ENCODE measurements at places on chromosomes 16 and 17. TPM values are rescaled to one million over a fixed set of nuclear protein-coding genes. Genes with fewer than 3 reads are reported as not detected.
A peak's percentile ranks its signal among the peaks of the same experiment; 100 is the strongest.

- no peak for DNase-seq
These were observed 176.9 kb upstream of the FAM20A start for GRCh38 chr17:68777856-68778694.

GRCh38 chr16:55326261-55327092, 2.5 kb downstream of the IRX6 start:
- no peak for DNase-seq

Gene RUNDC3A
- total RNA-seq = not detected

Gene CHST5
- not detected for total RNA-seq

GRCh38 chr17:56099649-56100048, 53.6 kb upstream of the ANKFN1 start:
- peak; percentile 55 for DNase-seq

- peak; percentile 51 for DNase-seq
These were observed 15.7 kb downstream of the CDRT4 start for GRCh38 chr17:15451680-15452079.

DNA sequence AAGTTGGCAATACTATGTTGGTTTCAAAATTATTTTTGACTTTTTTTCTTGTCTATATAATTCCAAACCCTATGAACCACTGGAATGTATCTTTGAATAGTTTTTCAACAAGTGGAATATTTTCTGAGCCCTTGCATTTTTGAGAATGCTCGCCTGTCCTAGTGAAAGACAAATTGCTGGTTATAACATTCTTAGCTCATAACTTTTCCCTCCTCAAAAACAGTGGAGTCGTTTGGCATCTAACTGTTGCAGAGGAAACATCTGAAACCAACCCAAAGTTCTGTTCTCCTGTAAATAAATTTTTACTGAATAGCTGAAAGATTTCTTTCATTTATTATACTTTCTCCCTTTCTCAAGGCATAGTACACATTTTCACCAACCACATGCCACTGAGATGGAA, 11.3 kb upstream of the COX10 start:
- DNase-seq = no peak

DNA sequence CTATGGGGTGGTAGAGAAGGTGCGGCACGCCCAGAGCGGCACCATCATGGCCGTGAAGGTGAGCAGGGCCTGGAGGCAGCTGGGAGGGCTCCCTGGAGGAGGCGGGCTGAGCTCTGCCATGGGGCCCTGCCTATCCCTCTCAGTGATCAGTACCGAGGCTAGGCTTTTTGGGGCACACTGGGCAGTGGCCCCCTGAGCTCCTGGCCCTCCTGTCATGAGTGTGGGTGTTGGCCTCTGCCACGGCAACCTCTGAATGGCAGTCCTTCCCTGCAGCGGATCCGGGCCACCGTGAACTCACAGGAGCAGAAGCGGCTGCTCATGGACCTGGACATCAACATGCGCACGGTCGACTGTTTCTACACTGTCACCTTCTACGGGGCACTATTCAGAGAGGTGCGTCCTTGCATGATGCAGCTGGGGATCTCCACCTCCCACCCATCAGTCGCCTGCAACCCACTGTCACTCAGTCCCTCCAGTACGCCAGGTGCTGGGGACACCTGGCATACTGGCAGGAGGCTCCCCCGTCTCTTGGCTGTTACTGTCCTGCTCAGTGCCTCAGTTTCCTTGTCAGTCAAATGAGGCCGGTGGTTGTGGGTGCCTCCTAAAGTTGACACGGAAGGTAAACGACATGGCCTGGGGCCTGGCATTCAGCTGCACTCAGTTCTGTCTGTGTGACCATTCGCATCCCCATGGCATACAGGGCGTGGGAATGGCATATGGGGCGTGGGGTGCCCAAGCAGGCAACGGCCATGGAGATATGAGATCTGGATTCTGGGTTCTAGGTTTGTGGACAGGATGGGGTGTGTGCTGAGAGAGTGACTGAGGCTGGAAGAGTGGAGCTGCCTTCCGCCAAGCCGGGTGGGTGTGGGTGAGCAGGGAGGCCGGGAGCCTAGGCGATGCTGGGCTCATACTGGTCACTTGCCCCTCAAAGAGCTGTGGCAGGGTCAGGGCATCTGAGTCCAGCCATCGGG, 16.4 kb downstream of the MAP2K3 start:
- DNase-seq = no peak

DNA sequence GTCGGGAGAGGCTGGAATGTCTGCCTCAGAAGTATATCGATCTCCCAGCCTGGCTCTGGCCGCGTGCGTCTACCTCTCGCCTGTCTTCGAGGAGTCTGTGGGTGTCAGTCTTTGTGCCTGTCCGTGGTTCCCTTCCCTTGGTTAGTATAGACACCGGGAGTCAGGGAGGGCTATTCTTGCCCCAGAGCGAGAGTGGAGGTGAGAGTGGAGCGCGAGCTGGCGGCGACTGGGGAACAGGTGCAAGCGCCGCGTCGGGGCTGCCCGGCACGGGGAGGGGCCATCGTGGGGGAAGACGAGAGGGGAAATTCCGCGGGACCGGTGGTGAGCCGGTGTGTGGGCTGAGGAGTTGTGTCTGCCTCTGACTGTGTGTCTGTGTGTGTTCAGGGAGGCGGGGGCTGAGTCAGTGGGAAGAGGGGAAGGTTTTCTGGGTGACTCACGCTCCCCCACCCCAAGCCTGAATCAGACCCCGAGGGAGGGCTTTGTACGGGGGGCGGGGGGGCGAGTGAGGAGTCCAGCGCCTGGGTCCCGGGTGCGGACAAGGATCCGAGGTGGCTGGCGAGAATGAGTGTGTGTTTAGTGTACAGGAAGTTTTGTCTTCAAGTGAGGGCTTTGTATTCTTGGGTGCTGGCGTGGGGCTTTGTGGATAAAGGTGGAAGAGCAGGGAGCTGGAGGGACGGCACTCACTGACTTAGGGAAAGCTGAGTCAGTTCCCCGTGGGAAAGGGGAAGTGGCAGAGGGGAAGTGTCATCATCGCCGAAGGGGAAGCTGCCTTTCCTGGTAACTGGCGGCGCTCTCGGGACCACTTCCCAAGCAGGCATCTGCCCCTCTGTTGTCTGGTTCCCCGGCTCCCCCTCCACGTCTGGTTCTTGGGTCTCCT, 8.6 kb downstream of the KDM6B start:
- DNase-seq = peak; percentile 86

DNA sequence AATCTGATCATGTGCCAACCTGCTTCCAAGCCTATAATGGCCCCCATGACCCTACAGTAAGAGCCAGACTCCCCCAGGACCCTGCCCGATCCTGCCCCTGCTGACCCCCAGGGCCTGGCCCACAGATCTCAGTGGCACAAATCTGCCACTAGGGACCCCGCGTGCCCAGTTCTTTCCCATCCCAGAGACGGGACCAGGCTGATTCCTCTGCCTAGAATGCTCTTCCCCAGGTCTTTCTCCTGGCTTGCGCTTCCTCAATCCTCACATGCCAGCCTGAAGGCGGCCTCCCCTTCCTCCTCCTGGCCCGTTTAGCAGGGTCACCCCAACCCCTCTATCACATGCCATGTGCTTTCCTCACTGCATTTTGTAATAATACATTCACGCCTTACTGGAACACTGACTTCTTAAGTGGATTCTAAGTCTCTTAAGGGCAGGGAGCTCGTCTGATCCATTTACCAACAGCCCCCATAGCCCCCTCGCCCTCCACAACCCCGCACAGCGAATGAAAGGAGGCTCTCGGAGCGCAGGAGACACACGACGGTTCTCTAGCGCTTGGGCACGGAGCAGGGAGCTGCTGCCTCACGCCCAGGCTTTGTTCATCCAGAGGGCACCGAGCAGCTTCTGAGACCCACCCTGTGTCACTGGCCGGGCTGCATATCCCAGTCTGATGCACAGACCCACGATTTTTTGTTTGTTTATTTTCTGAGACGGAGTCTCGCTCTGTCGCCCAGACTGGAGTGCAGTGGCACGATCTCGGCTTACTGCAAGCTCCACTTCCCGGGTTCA, 1.2 kb downstream of the TRIM65 start:
- DNase-seq = peak; percentile 18

Gene TAOK2
- total RNA-seq = 26.5 TPM

Gene PRDM7
- not detected for total RNA-seq

DNA sequence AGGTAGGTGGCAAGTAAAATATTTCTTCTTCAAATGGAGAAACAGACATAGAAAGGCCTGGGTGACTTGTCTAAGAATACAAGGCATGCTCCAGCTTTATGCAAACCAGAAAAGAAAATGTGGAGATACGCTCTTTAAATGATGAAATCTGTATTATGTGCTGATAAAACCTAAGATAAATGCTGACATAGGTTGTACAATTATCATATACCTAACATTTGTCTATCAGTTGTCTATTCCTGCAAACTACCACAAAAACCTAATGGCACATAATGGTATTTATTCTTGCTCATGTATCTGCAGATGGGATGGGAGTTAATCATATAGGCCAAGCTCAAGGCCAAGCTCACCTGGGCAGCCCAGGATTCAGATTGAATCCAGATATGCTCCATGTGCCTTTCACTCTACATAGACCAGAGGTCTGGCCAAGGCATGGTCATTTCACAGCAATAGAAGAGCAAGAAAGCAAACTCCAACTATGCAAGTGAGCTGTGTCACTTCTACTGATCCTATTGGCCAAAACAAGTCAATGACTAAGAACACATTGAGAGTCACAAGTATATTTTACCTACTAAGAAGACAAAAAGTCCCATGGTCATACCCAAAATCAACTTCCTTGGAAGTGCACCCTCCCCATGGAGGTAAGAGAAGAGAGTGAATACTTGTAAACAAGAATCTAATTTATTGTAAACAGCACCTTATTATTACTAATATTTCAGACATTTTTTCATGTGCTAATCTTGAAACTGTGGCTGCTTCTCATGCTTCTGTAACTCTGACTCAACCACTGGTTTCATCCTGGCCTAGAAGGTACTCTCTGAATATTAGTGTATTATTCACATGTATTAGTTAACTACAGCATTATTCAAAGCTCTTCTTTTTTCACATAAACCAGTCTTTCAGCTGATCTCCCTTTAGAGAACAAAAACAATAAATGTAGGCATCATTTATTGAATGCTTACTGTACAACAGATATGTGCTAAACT, 270.7 kb upstream of the SOX9 start:
- DNase-seq = no peak

DNA sequence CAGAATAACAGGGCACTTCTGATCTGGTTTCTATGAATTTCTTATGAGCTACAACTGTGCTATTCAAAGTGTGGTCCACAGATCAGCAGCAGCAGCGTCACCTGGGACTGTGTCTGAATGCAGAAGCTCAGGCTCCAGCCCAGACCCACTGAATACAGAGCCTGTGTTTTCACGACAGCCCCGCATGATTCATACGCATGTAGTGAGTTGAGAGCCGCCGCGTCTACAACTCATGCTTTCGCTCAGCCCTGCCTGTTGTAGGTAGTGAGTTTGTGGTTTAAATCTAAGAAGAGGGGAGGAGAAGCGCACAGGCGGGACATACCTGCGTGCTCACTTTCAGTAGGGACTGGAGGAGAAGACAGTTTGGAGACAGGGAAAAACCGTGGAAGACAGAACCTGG, 28.5 kb upstream of the ELAC2 start:
- no peak for DNase-seq

Gene AATK
- total RNA-seq = not detected

Gene PDE6G
- 0.29 TPM for total RNA-seq

Gene PLCG2
- total RNA-seq = 0.36 TPM

DNA sequence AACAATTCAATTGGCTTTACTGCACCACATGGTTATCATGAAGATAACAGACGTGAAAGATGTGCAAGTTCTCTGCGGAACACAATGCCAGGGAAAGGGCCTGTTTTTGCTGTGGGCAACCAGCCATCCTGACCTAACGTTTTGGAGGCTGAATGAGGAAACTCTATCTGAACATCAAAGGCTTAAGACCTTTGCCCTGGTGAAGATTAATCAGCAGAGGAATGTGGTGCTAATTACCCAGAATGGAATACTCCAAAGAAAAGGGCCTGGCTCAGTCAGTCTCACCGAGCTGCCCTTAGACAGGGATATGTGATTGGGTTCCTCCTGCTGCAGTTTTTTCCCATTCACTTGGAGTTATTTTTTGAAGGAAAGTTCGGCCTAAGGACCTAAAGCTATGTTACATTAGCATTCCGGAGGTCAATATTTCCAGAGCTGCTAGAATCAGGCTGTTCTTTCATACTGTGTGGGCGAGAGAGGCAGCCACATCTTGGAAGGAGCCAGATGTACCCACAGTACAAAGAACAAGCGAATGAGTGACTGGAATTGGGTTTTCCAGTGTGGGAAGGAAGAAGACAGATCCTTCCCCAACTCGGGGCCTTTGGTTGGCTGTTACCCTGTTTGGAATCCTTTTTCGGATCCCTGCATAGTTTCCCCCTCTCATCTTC, 15.5 kb downstream of the ASIC2 start:
- peak; percentile 72 for DNase-seq

DNA sequence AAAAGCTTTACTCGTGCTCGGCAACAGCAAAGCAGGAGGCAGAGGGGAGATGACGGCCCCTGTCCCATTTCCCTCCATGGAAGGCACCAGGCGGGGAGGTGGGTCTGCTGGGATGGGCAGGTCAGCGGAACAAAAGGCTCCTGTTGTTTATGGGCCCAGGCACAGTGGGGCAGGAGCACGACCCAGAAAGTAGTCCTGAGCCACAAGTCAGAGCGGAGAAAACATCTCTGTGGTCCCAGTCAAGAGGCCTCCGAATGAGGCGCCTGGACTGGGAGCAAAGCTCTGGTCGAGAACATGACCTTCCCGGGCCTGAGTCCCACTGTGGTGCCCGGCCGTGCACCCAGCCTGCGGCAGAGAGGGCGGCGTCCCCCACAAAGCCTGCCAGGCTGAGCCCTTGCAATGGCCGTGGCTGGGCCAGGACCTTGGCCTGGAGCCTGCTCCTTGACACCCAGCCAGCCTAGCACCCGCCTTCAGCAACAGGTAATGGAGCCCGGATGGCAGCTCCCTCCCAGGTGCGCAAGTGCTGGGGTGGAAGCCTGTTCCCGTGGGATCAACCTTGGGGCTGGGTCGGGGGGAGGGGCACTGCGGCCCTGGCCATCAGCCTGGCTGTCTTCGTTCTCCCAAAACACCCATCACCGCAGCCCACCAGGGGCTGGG, 3.6 kb downstream of the RFNG start:
- DNase-seq = no peak

DNA sequence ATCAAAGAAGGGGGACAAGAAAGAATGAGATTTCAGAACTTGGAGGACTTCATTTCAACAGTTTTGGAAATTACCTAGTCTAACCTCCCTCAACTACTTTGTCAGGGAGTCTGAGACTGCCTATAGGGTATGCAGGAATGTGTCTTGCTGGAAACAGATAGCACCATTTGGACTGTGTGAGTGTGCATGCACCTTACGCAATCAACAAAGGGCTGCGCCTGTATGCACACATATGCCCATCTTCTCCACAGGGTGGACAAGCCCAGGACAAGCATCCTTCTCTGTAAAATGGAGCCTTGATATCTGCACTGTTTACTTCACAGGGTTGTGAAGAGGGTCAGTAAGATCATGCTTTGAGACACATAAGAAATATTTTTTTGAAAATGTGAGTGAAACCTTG, 305.7 kb upstream of the ASIC2 start:
- DNase-seq = no peak

- DNase-seq = no peak
These were observed 21.5 kb upstream of the TNS4 start for GRCh38 chr17:40522961-40523310.

GRCh38 chr17:57305144-57305728, 48.9 kb downstream of the MSI2 start:
- no peak for DNase-seq

Gene KRTAP1-5
- not detected for total RNA-seq

Data from RPMI7951 (cell line).